ENCODE measurements at places on chromosomes 2 and 18.

- DNase-seq: no peak
These were observed 265.1 kb downstream of the ZNF521 start for GRCh38 chr18:25086876-25087275.

GRCh38 chr18:28963481-28963880 is 786.6 kb upstream of the CDH2 start:
- DNase-seq: peak; percentile 47

GRCh38 chr2:2646433-2647051 is 315.5 kb upstream of the MYT1L start:
- DNase-seq: no peak

GRCh38 chr2:195658541-195658890 is 1.5 kb downstream of the SLC39A10 start:
- peak; percentile 88 for DNase-seq

DNA sequence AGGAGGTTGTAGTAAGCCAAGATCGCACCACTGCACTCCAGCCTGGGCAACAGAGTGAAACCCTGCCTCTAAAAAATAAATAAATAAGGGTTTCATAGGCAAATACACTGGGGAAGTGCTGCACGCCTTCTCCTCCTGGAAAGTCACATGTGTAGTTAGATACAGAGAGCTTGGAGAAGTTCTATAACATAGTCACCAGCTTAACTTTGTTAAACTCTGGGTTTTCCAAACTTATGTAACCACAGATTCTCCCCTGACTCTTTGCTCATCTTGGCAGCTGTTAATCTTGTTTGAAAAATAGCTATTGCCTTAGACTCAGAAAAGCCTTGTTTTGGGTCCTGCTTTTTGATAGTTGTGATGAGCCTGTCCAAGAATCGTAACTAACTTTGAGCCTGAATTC is 25.2 kb downstream of the KIAA2012 start:
- no peak for DNase-seq

- no peak for DNase-seq
These were observed 8.9 kb downstream of the ECEL1 start for GRCh38 chr2:232478571-232479340.

- DNase-seq: peak; percentile 16
These were observed 43.4 kb downstream of the ZCCHC2 start for GRCh38 chr18:62566199-62566598.

GRCh38 chr2:39703181-39703872 is 37.6 kb downstream of the TMEM178A start:
- DNase-seq: no peak

DNA sequence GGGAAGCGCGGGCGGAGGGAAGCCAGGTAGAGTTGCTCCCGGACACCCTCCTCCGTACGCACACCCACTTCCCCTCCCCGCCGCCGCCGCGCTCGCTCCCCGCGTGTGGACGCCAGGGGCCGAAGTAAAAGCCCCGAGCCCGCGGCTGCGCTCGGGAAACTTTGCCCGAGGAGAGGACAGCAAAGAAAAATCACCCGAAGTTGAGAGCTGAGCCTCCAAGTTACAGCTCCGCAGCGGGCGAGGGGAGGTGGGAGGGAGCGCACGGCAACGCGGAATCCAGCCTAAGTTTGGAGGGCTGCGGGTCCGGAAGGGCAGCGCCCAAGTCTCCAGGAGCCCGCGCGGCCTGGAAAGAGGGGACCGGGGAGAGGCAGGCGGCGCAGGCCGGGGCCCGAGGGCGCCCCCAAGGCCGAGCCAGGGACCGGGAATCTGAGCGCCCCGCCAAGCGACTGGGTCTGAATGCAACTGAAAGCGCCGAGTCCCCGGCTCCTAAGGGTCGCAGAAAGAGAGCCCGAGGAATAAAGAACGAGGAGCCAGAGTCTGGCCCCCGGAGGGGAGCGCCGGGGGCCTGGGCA is 706 bp upstream of the BCL11A start:
- DNase-seq: peak; percentile 35

DNA sequence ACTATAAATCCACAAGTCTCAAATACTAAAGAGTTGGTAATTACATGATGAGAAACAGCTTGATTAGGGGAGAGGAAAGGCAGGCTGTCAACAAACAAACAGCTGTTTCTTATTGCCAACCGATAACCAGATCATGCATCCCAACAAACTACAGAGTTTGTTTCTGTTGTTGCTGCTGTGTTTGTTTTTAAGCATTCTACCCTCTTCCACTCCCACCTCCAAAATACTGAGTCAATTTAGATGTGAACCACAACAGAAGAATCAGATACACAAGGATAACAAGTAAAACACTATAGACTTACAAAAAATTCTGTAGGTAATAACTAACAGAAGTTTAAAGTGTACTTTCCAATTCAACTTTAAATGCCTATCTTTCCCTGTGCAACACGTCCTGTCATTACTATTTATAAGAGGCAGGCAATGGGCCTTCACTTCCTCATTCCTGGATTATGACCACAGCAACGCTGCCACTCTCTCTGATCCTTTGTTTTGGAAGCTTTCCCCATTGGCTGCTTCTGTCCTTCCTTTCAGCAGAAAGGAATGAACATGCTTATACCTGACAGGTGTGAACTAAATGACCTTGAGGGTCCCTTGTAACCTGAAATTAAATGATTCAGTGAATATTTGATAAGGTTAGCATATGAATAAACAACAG is 152.0 kb downstream of the SRBD1 start:
- DNase-seq: peak; percentile 54
